ENCODE measurements at places on chromosomes 16 and 17.
A peak's percentile ranks its signal among the peaks of the same experiment; 100 is the strongest.

- DNase-seq = no peak
These were observed 3.4 kb downstream of the HS3ST3B1 start for GRCh38 chr17:14304222-14304772.

GRCh38 chr16:52069866-52070265 is 477.1 kb downstream of the TOX3 start:
- no peak for DNase-seq

DNA sequence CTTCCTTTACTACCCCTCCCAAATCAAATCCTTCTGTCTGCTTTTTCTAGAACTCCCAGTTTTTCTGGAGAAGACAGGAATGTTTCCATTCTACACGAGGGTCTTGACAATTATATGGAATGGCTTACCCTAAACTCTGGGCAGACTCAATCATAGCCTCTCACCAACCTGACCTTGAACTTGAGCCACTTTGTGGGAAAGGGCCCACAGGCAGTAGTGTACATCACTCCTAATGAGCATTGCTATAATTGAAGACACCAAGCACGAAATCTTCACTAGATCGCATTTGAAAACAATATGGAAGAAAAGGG is 1.6 kb upstream of the HOXB13 start:
- no peak for DNase-seq

- DNase-seq = peak; percentile 74
These were observed 6.7 kb downstream of the HS3ST3A1 start for GRCh38 chr17:13594762-13595598.

DNA sequence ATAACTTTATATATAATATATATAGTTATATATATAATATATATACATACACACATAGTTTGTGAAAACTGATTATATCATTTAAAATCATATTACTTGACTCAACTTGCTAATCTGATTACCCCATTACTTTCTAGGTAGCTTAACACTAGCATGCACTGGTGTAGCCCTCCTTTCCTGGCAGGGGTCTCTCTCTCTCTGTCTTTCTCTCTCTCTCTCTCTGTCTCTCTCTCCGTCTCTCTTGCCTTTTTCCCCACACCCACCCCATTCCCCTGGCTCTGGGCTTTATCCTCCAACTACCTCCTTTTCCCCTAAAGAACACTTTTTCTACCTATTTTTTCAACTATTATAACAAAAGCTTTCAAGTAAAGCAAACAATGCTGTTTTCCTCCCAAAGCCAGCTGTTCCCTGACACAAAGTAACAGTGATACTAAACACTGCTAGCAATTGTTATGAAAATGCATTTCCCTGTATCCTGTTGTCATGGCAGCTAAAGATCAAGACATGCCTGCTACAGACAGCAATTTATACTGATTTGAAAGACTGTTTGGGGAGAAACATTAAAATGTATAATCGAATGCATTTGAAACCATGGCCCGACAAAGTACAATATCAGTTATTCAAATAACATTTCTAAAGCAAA is 89.4 kb downstream of the CHD9NB start:
- DNase-seq = no peak

GRCh38 chr16:54285414-54286089 is 1.0 kb downstream of the IRX3 start:
- no peak for DNase-seq

DNA sequence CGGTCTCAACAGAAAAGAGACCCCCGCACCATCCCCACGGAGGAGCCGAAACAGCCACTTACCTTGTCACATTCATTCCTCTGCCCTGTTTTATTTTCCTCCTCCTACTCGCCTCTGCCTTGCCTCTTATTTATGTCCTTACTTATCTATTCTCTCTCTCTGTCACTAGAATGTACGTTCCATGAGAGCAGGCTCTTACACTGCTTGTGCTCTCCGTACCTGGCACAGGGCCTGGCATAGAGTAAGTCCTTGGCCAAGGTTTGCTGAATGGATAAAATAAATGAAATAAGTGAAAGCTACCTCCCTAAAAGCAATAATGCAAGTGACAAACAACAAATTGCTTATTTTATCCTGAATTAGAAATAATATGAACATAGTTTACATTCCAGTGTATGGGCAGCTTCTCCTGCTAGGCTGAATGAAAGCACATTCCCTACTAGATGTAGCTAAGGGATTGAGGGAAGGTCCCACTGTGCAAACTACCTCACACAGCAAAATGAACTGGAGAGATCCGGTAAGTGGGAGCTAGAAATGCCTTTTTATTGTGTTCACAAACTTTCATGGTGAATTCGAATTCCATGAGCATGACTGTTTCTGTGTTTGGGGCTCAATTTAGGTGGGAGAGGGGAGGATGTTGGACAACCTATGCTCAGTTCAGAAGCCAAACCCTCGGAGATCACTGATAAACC is 173.1 kb downstream of the PARN start:
- DNase-seq = no peak

DNA sequence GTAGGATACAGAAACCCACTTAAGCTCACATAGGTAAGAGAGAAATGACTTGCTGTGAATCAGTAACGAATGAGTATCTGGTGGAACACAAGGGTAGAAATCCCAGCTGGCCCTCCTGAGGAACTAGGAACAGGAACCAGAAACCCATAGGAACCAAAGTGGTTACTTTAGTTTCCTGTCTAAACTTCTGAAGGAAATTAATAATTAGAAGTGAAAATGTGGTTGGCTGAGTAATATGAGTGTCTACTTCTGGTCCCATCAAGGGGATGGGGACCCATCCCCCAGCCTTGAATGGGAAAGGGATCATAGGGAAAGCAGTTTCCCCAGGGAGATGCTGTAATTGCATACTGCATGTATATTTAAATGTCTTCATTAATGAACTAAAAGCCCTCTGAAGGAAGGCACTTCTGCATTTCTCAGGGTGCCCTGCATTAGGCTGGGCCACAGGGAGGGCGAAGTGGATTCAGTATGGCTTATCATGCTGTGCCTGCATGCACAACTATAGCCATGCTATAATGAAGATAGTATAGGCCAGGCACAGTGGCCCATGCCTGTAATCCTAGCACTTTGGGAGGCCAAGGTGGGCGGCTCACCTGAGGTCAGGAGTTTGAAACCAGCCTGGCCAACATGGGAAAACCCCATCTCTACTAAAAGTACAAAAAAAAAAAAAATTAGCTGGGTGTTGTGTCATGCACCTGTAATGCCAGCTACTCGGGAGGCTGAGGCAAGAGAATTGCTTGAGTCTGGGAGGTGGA is 45.6 kb downstream of the CYB5B start:
- no peak for DNase-seq

All from activated T-cell treated with anti-CD3 and anti-CD28 coated beads, Interleukin-2, amount 50 U/mL, for 1 hour (primary cell).